Amniotic stem cell (primary cell): ENCODE measurements at places on chromosomes 7 and 10.

- DNase-seq = no peak
Measured at GRCh38 chr10:33609546-33609945, 275.1 kb upstream of the NRP1 start.

DNA sequence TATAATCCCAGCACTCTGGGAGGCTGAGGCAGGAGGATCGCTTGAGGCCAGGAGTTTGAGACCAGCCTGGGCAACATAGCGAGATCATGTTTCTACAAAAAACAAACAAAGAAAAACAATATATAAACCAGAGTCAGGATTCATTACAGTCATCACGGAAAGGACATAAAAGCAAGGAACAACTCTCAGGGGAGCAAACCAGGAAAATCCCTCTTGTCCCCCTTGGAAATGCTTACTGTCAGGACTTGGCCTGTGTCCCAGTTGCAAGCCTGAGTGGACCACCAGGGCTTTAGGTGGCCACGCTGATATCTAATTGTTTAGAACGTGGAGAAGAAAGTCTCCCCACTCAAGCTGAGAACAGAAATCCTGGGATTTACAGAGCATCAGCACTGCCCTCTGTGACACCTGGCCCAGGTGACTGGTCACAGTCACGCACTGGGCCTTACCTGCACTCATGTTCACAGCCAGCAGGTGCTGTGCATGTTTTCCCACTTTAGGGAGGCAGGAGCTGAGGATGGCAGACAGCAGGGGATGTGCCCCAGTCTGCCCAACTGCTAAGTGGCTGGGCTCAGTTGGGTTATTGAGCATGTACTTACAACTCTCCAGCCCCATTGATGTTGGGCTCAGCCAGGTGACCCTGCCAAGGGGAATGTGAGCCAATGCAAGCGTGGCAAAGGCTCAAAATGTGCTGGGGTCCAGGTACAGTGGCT, 60.9 kb downstream of the TMEM130 start:
- DNase-seq = no peak

DNA sequence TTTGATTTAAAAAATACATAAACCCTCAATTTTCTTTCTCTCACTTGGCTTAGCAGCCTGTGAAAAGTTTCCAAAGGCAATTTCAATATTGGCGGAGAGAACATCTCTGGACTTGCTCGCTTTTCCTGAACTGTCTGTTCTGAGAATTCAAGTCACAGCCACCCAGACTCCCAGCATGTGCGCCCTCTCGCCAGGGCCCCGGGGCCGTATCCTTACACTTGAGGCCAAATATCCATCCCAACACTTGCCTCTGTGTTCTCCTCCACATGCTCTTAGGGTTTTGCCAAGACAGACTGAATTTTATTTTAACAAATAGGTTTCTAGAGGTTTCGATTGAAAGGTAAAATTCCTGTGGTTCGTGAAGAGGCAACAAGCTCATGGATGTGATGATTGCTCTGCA, 111.5 kb upstream of the GPR26 start:
- DNase-seq = no peak

GRCh38 chr10:73909540-73910115, 1.3 kb upstream of the PLAU start:
- no peak for DNase-seq

DNA sequence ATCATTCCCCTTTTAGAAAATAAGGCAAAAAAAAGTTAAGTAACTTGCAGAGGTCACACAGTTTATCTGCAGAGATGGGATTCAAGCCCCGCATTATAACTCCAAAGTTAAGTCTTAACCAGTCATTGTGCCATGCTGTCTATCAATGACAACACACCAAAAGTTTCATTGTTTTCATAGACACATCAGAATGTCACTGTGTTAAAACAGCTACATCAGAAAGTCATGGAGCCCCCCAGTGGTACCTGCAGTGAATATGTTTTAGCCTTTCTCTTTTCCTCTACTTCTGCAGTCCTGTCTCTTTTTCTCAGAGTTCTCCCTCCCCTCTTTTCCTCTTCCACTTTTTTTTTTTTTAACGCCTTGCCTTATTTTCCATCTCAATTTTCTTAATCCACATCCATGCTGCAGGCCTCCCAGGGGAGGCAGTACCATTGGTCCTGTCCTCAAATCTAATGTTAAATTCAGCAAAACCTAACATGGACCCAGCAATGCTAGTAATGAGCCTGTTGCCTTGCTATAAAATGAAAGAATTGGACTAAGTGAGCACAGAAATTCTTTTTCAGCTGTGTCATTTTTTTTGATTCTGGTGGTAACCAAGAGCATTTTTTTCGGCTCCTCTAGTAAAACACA, 3.8 kb upstream of the NRCAM start:
- peak; percentile 29 for DNase-seq

DNA sequence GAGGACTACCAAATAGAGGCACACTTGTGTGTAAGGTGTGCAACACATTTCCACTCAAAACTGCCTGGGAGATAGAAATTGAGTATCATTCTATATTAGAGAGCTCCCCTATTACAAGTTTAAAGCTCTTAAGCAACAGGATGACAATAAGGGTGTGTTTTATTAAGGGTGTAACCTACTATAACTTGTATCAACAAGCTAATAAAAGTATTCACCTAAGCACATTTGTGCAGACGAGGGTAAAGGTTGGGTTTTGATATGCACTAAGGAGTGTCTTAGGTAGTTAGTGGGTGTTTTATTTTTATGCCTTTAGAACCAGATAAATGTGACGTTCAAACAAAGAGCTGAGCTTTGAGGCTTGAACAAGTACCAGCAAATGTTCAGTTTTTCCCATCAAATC, 2.8 kb upstream of the FAM53B start:
- DNase-seq = no peak

- no peak for DNase-seq
Measured at GRCh38 chr7:33872870-33873269, 32.5 kb upstream of the BMPER start.

DNA sequence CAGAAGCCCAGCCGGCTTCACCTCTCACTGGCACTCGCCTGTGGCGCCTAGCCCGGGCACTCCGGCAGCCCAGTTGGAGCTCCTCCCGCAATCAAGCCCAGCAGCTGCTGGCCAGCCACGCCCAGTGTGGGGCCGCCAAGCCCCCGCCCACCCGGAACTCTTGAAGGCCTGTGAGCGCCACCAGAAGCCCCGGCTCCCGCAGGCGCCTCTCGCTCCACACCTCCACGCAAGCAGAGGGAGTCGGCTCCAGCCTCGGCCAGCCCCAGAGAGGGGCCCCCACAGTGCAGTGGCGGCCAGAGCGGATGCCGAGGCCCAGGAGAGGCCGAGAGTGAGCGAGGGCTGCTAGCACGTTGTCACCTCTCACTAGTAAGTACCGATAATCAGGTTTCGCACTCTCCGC, 240.7 kb downstream of the TFEC start:
- no peak for DNase-seq

GRCh38 chr7:74479961-74480829, 26.5 kb downstream of the GTF2IRD1 start:
- peak; percentile 76 for DNase-seq

GRCh38 chr10:3342771-3343170, 170.2 kb upstream of the PITRM1 start:
- DNase-seq = no peak

- no peak for DNase-seq
Measured at GRCh38 chr10:28713626-28714352, 36.5 kb downstream of the BAMBI start.

- DNase-seq = no peak
Measured at GRCh38 chr7:79855172-79855571, 279.5 kb upstream of the GNAI1 start.

DNA sequence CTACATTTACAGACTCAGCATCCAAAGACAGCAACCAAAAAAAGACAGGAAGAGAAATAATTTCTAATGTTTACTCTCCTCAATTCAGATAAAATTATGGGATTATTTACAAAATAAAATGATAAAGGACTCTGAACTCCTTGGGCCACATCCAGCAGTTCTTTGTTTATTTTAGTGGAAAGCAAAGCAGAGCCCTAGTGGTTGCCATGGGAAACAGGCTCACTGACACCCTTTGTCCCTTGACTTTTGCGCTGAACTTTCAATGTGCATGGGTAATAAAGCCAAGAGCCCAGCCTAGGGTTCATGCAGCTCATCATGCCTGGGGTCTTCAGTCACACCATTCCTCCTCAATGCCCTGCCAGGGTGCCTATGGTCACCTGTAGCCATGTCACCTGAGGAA, 442.6 kb upstream of the IGFBP3 start:
- no peak for DNase-seq

DNA sequence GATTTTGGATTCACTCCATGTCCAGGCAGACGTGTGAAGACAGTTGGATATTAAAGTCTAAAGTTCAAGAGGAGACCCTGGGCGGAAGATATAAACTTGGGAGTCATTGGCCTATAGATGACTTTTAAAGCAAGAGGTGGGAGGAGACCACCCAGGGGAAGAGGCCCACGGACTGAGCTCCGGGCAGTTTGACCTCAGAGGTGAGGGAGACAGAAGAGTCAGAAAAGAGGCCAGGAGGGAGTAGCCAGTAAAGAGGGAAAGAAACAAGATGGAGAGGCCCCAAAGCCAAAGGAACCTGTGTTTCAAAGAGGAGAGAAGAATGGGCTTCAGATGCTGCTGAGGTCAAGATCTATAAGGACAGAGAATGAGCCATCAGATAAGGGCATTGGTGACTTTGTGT, 11.4 kb downstream of the CARD11 start:
- DNase-seq = no peak

DNA sequence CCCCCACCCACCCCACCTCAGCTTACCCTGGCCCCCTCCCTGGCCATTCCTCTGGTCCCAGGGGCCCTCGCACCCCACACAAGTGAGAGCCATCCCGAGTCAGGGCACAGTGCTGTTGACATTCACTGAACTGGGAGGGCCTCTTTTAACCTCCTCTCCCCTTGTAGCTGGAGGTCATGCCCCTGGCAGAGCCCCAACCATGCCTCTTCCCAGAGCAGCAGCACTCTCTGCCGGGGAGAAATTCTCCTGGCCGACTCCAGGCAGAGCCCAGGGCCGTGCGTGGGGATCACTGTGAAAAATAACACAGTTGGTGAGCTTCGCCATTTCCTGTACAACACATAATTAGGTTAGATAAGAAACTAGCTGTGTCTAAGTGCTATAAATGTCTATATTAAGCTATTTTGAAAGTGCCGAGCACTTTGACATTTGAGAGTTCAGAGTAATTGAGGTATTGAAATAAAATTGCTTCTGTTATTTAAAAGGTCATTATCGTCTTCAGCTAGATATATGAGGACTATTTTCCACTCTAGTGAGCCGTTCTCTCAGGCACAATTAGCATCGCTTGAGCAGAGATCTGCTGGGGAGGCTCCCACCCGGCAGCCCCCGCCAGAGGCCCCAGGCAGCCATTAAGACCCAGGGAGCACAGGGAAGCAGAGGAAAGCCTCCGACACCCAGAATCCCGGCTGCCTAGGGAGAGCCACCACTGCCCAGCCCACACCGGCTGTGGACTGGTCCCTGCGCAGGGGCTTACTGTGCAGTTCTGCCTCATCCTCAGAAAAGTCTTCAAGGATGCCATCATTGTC, 62.4 kb upstream of the LRRC18 start:
- no peak for DNase-seq

GRCh38 chr10:133081636-133082035, 6.1 kb upstream of the ADGRA1 start:
- DNase-seq = no peak

- DNase-seq = no peak
Measured at GRCh38 chr7:43758822-43759683, 573 bp downstream of the BLVRA start.

DNA sequence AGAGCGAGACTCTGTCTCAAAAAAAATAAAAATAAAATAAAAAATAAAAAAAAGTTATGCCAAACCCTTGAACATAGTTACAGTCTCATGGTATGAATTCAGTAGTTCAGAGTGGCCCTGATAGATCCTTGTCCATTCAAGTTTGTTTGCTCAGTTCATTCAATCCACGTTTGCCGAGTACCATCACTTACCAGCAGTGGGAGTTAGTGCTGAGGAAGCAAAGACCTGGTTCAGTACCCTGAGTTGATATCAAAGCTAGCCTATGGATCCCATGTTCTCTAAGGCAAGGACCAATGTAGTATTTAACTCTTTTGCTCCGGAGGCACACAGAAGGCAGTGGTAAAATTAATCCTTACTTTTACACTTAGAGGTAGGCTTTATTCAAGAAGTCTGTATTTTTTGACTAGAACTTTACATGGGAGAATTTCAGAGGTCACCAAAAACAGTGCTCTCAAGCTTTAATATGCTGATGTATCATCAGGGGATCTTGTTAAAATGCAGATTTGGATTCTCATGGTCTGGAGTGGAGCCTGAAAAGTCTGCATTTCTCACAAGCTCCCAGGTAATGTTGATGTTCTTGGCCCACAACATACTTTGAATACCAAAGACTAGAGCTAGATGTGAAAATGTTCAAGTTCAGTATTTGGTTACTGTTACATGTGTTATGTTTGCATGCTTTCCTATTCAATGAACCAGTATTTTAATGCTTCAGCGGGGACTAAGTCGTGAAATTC, 38.1 kb upstream of the HBP1 start:
- no peak for DNase-seq

GRCh38 chr10:48369501-48369900, 63.0 kb downstream of the MAPK8 start:
- no peak for DNase-seq

- DNase-seq = no peak
Measured at GRCh38 chr10:4545062-4545461, 280.9 kb upstream of the AKR1E2 start.

DNA sequence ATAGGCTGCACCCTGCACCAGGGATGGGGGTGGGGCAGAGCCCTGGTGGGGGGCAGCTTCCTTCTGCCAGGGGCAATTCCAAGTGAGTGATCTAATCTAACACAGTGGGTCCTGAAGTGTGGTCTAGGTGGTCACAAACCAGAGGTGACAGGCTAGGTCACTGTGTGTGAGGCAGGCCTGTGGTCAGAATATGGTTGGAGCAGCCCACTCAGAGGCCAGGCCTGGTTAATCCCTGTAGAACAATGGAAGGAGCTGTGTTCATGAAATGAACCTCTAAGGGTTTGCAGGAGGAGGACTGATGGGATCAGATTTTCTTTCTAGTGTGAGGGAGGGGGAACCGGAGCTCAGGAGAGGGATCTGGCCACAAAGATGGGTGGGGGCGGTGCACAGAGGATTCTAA, 10.0 kb upstream of the TSPAN14 start:
- no peak for DNase-seq

- DNase-seq = no peak
Measured at GRCh38 chr7:77734659-77735421, 38.6 kb downstream of the RSBN1L start.
